ENCODE measurements at places on chromosomes 1 and 21.
A peak's percentile ranks its signal among the peaks of the same experiment; 100 is the strongest.

DNA sequence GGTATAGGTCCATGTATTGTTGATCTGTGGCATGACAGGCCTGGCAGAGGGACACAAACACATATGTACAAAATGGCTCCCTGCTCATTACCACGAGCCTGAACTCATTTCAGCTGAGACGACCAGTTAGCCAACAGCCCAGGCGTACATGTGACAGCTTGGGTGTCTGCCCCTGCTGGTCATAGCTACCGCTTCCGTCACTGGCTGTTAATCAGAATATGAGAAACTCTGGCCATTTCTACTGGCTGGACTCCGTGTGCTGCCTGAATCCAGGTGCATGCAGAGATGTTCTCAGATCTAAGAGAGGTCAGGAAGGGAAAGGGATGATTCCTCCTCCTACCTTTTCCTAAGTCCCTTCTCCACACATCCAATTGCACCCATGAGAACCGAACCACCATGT, 144.5 kb downstream of the PBX1 start:
- DNase-seq: no peak

DNA sequence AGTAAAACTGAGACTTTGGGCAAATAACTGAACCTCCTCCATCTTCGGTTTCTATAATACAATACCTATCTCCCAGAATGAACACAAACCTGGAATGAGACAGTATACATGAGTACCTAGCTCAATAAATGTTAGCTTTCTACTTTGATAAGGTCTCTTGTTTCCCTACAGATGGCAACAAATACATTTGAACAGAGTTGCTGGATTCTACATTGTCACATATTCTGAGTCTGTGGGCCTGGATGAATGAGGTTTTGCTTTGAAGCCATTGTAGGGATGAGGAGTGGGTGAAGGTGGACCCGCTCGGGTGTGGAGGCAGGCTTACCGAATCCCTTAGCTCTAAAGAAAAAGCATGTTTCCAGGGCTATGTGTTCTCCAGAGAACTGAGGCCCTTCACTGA, 13.9 kb upstream of the FYB2 start:
- DNase-seq: no peak

DNA sequence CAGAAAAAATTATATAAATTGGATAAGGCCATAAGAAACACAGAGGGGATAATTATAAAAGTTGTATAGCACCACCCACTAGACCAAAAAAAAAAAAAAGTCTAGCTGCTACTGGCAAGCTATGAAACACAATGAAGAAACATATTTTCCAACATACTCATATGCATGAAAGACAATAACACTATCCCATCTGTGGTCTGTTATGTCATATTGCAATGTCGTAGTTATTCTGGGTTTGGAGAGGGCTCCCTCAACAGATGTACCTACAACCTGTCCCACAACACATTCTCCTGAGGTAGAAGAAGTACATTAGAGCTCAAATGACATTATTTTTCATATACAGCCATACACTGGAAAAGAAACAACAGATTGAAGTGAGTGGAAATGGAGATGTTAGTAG, 517.6 kb upstream of the ADGRL4 start:
- DNase-seq: no peak

DNA sequence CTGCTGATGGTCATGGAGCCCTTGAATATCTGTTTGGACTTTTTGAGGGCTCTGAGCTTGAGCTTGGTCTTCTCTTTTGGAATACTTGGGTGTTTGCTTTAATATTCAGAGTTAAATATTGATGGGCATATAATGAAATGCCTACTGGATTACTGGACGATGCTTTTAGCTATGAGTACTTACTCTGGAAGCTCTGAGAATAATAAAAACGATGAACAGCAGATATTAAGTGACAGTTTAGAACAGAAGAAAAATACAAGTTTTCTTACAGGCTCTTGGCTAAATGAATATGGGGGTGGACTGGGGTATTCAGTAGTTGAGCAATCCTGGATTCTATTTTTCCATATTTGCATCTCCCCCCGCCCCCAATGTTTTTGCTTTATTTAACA, 20.7 kb downstream of the GALNT2 start:
- DNase-seq: no peak

GRCh38 chr1:204837440-204838084, 33.1 kb upstream of the NFASC start:
- DNase-seq: no peak

DNA sequence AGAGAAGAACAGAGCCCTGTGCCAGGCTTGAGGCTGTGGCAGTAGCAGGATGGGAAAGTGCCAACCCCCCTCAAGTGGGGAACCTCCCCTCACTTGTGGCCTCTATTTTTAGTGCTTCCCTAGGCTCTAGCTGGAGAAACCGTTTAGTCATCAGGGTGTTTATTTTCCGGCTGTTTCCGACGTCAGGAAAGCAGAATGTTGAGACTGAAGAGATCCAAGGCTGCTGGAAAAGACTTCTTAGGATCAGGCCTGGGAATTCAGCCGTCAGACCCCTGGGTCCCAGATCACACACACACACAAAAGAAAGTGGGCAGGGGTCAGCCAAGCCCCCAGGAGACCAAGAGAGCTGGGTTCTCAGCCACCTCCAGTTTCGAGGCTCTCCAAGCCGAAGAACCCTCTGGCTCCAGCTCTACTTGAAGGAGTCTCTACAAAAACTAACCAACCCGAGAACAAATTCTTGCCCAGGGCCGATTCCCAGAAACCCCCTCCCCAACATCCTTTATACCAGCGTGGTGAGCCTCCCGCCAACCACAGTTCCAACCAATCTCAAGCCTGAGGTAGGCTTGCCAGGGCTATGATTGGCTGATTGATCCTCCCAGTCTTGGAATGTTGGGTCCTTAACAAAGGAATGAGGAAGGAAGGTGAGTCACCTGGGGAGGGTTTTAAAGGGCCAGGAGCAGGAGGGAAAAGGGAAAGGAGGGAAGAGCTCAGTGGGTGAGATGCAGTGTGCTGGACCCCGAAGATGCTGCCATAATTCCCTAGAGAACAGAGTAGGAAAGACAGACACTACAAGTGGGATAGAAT, 2.5 kb upstream of the MEF2D start:
- no peak for DNase-seq

- no peak for DNase-seq
Observed at GRCh38 chr21:45622416-45623097, 21.0 kb upstream of the PCBP3 start.

DNA sequence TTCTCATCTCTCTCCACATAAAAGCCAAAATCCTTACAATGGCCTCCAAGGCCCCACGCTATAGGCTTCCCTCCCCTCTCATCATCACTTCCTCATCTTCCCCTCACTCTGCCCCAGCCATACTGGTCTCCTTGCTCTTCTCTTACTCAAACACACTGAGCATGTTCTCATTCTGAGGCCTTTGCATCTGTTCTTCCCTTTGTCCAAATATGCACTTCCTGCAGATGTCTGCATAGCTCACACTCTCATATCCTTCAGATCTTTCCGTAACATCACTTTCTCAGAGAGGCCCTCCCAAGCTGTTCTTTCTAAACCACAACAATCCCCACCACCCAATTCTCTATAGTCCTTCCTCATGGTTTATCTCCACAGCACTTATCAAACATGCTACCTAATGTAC, 284.1 kb downstream of the HHIPL2 start:
- no peak for DNase-seq

GRCh38 chr1:22506130-22506692, 54.6 kb downstream of the ZBTB40 start:
- DNase-seq: peak; percentile 50

DNA sequence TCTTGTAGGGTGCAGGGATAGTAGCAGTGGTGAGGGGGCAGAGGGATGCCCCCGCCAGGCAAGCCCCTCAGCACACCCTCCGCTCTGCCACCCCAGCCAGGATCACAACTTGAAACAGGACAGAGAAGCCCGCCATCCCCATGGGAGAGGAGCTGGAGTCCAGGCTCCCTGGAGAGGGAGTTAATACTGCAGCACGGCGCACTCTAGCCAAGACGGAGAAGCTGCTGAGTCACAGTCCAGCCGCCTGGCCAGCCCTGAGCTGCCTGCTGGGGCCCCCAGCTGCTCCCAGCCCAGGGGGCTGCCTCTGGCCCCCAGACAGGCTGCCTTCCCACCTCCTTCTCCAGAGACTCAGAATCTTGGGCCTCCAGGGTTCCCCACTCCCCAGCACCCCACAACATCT, 87.2 kb downstream of the SYT2 start:
- no peak for DNase-seq
